OCI-LY7 (cell line): ENCODE measurements at places on chromosomes 3 and 15.
A peak's percentile ranks its signal among the peaks of the same experiment; 100 is the strongest.

DNA sequence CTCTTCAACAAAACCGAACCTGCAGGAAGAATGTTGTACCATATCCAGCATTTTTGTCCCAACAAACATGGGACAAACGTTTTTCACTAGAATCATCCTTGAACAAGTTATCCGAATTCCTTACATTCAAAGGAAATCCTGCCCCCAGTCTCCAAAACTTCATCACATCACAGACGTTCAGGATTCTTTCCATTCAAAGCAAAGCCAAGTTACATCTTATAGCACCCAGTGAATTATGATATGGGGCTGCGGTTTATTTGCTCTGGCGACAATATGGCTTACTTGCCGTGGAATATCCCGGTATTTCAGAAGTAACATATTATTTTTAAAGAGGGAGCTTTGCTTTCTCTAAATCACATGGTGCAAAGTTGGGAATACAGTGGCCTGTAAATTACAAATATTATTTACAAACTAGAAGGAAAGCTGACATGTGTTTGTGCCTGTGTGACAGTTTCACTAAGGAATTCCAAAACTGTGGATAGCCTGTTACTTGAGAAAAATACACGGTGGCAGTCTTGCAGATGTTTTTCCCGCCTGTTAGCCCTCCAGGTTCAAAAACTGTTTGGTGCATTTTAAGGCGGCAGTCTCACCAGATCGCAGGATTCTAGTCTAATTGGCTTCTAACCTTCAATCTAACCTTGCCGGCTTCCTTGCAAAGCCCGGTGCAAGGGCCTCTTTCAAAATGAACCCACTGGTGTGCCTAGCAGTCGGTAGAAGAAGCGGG, 736 bp upstream of the MBNL1 start:
- DNase-seq = no peak

DNA sequence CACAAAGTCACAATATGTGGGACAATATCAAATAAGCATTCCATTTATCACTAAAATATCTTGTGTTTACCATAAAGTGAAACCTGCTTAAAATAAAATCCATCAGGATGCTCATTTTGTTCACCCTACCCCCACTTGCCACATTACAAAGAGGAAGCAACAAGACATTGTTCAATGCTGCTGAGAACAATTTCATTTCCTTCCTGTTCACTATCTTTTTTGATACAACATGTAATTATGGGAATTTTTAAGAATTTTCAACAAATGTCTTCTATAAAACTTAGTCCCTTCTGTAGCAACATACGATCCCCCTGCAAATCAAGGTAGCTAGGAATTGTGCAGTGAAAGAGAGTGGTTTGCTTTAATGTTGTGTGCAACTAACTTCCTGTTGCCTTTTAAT, 34.9 kb upstream of the GPR160 start:
- peak; percentile 56 for DNase-seq

GRCh38 chr3:127206154-127206553, 13.2 kb downstream of the PRR23E start:
- DNase-seq = no peak

- no peak for DNase-seq
Observed at GRCh38 chr3:164004205-164004604, 1074.1 kb downstream of the SI start.

- no peak for DNase-seq
Observed at GRCh38 chr3:129732200-129732876, 125.9 kb upstream of the PLXND1 start.

DNA sequence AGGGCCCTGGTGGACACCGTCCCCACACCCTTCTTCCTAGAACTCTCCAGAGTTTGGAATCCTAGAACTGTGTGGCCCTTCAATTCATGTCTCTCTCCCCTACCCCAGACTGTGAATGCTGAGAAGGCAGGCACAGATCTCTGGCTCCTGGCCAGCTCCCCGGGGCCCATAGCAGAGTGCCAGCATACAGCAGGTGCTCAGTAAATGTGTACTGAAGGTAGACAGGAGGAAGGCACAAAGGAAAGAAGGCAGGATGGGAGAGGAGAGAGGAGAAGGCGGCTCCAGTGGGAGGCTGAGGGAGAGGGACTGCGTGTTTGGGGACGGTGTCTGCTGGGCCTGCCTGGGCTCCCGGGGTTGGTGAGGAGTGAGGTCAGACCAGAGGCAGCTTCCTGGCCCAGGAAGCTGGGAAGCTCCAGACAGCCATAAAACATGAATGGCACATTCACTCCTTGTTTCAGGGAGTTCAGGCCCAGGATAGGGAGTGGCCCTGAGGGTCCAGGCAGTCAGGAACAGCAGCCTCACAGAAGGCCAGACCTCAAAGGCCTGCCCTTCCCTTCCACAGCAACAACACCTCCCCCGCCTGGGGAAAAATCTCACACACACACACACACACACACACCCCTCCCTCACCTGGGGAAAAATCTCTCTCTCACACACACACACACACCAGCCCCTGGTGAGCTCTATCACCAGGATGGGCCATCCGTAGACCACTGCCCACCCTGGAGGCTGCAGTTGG, 137.1 kb upstream of the PRR20G start:
- no peak for DNase-seq

- DNase-seq = no peak
Observed at GRCh38 chr3:184608209-184608608, 46.6 kb downstream of the EPHB3 start.

- no peak for DNase-seq
Observed at GRCh38 chr15:80940851-80941250, 48.8 kb downstream of the MESD start.

GRCh38 chr3:15805756-15806266, 8.0 kb upstream of the ANKRD28 start:
- peak; percentile 33 for DNase-seq

- no peak for DNase-seq
Observed at GRCh38 chr15:59259137-59259943, 52.7 kb downstream of the LDHAL6B start.
